ENCODE measurements at places on chromosomes 4 and X.
A peak's percentile ranks its signal among the peaks of the same experiment; 100 is the strongest.

DNA sequence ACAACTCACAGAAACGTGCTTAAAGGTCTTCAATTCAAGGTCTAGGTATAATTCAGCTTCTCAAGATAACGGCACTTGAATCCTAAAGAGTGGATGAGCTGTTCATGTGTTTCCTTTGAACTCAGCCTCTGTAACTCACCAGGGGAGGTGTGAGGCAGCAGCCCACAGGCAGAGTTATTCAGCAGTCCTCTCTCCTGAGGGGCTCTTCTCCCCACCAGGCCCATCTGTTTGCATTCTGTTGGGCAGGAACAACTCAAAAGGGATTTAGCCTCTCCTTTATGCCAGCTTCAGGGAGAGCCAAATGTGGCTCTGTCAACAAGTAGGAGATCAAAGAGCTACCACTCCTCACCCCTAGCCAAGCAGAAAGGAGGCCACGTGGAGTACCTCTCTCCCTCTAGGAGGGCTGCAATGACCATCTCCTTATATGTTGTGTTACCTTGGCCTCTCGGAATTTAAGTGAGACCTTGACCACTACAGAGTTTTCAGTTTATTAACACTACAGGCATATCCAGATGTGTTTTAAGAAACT is 151.2 kb downstream of the SPATA18 start:
- DNase-seq, result no peak

DNA sequence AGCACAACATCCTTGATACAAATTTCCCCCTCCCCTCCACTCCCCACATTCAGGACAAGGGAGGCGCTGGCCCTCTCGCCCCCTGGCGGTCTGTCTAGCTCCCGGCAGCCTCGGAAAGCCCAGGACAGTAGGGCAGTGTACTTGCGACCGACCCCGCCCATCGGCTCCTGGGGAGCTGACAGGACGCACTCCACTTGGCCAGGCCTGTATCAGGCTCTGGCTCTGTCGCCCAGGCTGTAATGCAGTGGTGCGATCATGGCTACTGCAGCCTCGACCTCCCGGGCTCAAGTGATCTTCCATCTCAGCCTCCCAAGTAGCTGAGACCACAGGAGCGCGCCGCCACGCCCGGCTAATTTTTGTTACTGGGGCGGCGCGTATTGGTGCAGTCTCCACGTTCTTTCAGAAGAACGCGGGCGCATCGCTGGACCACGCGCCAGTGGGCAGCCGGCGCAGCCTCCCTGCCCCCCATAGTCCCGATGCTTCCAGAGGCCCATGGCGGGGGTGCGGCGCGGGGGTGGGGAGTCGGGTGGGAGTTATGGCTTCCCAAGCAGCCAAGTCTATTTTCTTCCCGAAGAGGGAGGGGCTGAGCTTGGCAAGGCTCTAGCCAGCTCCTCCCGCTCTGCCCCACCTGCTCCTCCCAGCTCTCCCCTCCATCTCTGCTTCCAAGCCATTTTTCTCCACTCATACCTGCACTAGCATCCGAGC is 7.8 kb upstream of the AKAP14 start:
- DNase-seq, result peak; percentile 91

DNA sequence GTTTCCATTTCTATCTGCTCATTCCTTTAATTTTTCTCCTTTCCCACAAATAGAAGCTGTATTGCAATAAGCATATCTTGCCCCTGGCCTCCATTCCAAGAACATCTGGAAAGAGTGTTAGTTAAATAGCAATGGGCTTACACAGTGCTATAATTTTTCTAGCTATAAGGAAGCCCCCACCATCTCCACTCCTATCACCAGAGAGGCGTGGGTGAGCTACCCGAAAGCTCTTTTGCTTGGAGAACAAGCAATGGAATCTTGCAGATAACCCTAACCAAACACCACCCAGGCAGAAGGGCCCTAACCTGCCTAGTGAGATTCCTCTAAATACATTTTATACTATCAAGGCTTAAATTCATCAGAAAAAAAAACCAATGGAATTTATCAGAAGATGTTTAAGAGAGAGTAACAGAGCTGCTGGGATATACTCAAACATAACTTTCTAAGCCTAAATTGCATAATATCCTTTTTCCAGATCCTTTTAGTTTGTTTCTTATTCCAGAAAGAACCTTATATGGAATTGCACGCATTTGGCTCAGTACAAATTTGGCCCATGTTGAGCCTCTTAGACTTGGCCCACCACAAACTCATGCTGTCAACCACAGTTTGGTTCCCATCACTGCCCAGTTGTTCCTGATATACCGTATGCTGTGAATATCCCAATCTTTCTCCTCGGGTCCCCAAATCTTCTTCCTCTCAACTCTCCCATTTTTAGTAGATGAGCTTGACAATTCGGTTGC is 91.6 kb upstream of the PLAC1 start:
- no peak for DNase-seq

DNA sequence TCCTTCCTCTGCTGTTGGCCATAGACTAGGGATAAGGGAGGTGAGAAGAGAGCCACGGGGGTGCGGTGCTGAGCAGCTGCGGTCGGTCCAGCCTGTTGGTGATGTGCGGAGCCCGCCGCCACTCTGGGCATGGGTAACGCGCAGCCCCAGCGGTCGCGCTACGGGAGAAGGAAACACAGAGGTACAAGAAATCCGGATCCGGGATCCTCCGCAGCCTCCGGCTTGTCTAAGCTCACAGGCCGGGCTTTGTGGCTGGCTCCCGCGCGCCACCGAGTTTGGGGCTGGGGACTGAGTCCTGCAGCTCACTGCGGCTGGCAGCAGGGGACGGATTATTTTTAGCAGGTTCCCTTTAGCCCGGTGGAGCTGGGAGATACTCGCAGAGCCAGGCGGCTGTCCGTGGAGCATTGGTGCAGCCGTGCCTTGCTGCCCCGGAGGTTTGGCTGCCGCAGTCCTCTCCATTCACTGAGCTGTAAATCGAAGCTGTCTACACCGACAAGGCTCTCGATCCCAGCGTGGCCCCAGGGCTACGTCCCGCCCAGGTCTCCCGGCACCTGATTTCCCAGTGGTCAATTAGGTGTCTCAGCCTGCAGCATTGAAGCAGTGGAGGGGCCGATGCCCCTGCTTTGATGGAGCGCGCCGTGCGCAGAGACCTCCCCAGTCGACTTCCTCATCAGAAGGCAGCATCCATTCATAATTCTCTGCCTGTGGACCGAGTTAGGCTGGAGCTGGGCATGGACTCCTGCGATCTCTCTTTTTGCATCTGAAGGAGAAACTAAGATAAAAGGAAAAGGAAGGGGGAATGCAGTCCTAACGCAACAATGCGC is 81.9 kb upstream of the SCML1 start:
- no peak for DNase-seq

DNA sequence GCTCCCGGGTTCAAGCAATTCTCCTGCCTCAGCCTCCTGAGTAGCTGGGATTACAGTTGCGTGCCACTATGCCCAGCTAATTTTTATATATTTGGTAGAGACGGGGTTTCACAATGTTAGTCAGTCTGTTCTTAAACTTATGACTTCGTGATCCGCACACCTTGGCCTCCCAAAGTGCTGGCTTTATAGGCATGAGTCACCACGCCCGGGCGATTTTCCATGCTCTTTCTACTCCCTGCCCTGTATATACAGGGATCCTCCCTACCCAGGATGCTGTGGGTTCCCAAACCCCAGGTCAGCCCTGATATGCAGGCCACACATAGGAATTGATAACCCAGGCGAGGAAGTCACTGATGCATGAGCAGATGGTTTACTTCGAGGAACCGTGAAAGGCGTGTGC is 31.4 kb downstream of the SSX5 start:
- DNase-seq, result no peak
